SK-N-SH treated with all-trans-retinoic acid at 6 μM for 48 hours (cell line): ENCODE measurements at places on chromosomes 3 and 15.
A peak's percentile ranks its signal among the peaks of the same experiment; 100 is the strongest.

GRCh38 chr3:123618768-123619484 is 34.1 kb upstream of the HACD2 start:
- peak; percentile 60 for ATAC-seq

- peak; percentile 88 for ATAC-seq
Measured at GRCh38 chr3:10366651-10367101, 45.8 kb upstream of the SEC13 start.

DNA sequence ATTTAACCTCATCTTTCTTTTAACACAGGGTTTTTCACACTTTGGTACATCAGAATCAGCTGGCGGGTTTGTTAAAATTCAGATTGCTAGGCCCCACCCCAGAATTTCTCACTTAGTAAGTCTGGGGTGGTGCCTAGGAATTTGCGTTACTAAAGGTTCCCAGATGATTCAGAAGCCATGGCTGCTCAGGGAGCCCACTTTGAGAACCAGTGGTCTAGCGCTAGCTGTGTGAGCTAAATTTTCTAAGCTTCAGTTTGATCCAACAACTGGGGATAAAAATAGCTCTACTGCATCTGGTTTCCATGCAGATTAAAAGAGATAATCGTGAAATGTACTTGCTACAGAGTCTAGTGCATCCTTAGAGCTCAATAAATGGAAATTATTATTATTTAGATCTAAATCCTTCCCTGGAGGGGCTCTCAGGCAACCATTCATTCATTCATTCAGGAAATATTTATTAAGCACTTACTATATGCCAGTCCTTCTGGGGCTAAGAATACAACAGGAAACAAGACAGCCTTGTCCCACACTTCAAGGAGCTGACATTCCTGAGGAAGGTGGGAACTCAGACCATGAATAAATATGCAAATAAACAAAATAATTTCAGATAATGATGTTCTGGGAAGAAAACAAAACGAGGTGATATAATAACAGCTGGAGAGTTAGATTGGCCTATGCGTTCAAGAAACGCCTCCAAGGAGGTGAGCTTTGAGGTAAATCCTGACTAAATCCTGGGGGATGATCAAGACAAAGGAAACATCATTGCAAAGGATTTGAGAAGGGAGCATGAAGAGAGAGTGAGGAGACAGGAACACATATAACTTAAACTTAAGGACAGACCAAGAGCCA is 3.9 kb upstream of the CIDEC start:
- ATAC-seq: peak; percentile 42

- peak; percentile 66 for ATAC-seq
Measured at GRCh38 chr15:75107908-75108838, 84.8 kb downstream of the PPCDC start.

DNA sequence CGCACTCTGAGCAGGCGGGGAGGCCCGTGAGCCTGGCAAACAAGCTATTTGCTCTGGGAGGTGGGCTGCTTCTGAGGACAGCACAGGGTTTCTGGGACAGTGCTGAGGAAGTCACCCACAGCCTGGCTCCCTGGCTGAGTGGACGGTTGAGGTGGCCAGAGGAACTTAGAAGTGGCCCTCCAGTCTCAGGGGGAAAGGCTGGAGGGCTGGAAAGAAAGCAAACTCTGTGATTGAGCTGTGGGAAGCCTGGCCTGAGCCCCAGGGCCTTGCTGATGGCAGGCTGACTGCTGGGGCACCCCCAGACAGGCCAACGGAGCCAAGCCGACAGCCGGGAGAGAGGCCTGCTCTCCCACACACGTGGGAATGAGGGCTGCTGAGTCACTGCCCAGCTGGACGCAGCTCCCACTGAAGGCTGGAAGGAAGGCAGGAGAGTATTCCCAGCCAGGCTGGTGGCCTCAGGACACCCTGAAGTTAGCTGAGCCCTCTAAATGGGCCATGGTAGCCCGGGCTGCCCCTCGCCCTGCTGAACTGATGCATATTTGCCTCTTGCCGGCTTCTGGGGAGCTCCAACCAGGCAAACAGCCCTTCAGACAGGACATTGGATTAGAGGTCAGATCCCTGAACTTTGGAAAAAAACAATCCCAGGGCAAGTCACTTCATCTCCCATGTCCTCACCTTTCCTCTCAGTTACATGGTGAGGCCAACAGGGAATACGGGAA is 98.0 kb upstream of the TLE3 start:
- peak; percentile 85 for ATAC-seq

- no peak for ATAC-seq
Measured at GRCh38 chr15:29903785-29904464, 81.7 kb upstream of the TJP1 start.

DNA sequence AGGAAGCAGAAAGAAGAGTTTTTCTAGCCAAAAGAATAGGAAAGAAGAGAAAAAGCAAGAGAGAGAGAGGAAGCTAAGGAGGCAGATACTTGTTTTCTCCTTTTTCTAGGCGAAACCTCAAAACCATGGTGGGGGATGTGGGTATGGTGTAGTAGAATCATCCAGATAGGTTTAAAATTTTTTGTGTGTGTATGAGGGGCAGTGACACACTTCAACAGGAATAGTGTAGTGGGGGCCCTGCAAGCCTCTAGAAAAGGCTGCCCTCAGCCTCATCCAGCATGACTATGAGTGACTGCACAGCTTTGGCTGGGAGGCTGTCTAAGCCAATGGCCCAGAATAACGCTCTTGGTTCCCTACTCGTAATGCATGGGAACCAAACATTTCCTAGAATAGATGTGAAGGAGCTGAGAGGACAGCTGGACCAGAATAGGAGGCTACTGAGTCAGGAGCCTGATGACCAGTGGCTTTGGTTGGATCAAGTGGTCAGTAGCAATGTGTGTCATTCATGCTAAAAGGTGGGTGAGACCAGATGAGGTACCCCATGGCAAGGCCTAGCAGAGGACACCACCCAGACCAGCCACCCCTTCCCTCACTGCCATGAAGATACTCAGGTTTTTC is 24.4 kb downstream of the MOBP start:
- no peak for ATAC-seq

DNA sequence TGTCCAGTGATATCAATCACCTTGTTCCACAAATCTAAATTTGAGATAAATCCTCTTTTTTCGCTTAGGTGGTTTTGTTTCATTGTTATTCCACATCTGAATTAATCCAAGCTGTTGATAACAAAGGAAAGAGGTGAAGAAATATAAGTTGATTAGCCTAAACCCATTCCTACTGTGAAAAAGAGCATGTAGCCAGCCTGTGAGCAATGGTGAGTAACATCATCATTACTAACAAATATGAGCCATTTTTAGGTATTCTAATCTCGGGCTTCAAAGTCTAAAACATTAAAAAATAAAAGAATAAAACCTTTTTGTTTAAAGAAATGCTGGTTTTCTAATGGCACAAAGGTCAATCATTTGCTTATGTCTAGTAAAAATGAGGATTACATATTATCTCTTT is 52.1 kb upstream of the P3H2 start:
- ATAC-seq: no peak
